ENCODE measurements at places on chromosomes 13 and 19. TPM values are rescaled to one million over a fixed set of nuclear protein-coding genes. Genes with fewer than 3 reads are reported as not detected.

The NAPSA gene
- 2.4 TPM for total RNA-seq

The ADM5 gene
- total RNA-seq, result 6.7 TPM

The FLT3 gene
- total RNA-seq, result 0.16 TPM

The CBLC gene
- 27.8 TPM for total RNA-seq

The FIZ1 gene
- total RNA-seq, result 20.6 TPM

The JSRP1 gene
- total RNA-seq, result 0.33 TPM

The OVOL3 gene
- not detected for total RNA-seq

The DACH1 gene
- 0.37 TPM for total RNA-seq

The ZNF730 gene
- total RNA-seq, result 32.6 TPM

The DPF1 gene
- 6.8 TPM for total RNA-seq

The EFNB2 gene
- total RNA-seq, result 15.9 TPM

The ZNF497 gene
- total RNA-seq, result 1.7 TPM

The FBL gene
- 576 TPM for total RNA-seq

The CABP5 gene
- not detected for total RNA-seq

The TMEM221 gene
- 1.2 TPM for total RNA-seq
